CD8-positive, alpha-beta memory T cell (primary cell): ENCODE measurements at places on chromosomes 1 and 21. TPM values are rescaled to one million over a fixed set of nuclear protein-coding genes. Genes with fewer than 3 reads are reported as not detected.

RGS8 gene
- total RNA-seq = not detected

C1orf167 gene
- total RNA-seq = not detected

RGS4 gene
- total RNA-seq = not detected

ZNF648 gene
- total RNA-seq = not detected

SIPA1L2 gene
- total RNA-seq = 10.0 TPM

AGT gene
- total RNA-seq = not detected

MAN1C1 gene
- total RNA-seq = 3.6 TPM

TNFAIP8L2 gene
- total RNA-seq = 24.6 TPM

SLC2A5 gene
- not detected for total RNA-seq

ATP1A2 gene
- not detected for total RNA-seq

UBXN10 gene
- 0.38 TPM for total RNA-seq

FCRL1 gene
- not detected for total RNA-seq

AQP10 gene
- total RNA-seq = not detected

NECTIN4 gene
- 0.09 TPM for total RNA-seq

HCRTR1 gene
- total RNA-seq = not detected

SPRR5 gene
- not detected for total RNA-seq

PRKCZ gene
- 13.8 TPM for total RNA-seq

TCHHL1 gene
- total RNA-seq = not detected

CD55 gene
- 85.2 TPM for total RNA-seq

OLFML3 gene
- total RNA-seq = 0.24 TPM

OPTC gene
- total RNA-seq = not detected

GJC2 gene
- total RNA-seq = 1.1 TPM

PRDM15 gene
- total RNA-seq = 12.0 TPM

SYCP1 gene
- not detected for total RNA-seq

KRTAP19-1 gene
- not detected for total RNA-seq

SERTAD4 gene
- total RNA-seq = not detected

CELA3A gene
- total RNA-seq = not detected

OR6K3 gene
- total RNA-seq = not detected

GPR52 gene
- total RNA-seq = 0.92 TPM

CAPN9 gene
- total RNA-seq = not detected

UTS2 gene
- not detected for total RNA-seq

PADI4 gene
- 0.26 TPM for total RNA-seq

PLD5 gene
- total RNA-seq = not detected

CIART gene
- total RNA-seq = 0.81 TPM

HUNK gene
- 0.20 TPM for total RNA-seq

FABP3 gene
- not detected for total RNA-seq

FMN2 gene
- not detected for total RNA-seq

ADAM30 gene
- not detected for total RNA-seq

CD48 gene
- total RNA-seq = 224 TPM

WLS gene
- total RNA-seq = not detected

BTF3L4 gene
- 31.8 TPM for total RNA-seq
